T follicular helper cell (primary cell): ENCODE measurements at places on chromosomes 13 and 19.

GRCh38 chr19:39031368-39032062 is 834 bp downstream of the FBXO27 start:
- peak; percentile 51 for DNase-seq

GRCh38 chr13:76955193-76955592 is 6.9 kb downstream of the ACOD1 start:
- DNase-seq: no peak

DNA sequence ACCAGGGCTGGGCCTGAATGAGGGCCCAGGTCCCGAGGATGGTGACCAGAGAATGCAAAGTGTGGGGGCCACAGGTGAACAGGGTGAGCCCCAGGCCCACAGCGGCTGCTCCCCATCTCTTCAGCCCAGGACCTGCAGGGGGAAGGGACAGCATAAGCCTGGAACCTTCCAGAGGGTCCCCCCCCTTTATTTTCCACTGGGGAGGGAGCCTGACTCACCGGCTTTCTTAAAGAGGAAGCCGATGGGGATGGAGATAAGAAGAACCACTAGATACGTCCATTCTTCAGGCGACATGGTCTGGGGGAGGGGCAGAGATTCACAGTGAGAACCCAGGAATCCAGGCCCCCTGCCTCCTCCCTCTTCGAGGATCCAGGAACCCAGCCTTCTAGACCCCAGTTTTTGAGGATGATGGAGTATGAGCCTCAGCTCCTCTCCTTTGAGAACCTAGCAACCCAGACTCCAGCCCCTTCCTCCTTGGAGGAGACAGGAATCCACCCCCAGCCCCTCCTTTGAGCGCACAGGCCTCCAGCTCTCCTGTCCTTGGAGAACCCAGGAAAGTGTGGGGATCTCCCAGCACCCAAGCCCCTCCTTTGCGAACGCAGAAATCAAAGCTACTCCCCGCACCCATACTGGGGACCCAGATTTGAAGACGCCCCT is 1.0 kb downstream of the MBOAT7 start:
- peak; percentile 44 for DNase-seq

DNA sequence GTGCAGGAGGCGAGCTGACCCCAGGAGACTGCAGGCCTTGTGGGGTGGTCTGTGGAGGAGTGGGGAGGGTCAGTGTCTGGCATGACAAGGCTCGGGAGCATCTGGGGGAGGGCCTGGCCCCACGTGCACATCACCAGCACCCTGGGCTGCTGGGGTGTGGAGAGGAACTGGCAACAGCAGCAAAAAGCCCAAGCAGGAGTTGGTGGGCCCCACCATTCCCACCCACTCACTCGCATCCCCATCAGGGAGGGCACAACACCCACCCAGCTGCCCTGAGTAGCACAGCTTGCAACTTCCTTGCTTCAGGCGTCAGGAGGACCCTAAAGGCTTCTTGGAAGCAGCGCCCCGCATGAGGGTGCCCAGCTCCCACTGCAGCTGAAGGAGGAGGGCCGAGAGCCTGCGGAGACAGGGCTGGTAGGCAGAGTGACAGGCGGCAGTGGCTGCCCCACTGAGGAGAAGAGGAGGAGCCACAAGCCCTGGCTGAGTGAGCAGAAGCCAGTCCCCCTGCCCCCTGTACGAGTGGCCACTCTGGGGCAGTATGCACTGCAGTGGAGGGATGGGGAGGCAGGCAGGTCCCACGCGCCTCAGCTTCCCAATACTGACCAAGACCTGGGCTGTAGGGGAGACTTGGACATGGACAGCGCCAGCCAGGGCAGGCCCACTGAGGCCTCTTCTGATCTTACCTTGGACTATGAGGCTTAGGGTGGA is 26.5 kb downstream of the ELL start:
- DNase-seq: no peak

GRCh38 chr13:97255515-97256021 is 33.4 kb downstream of the MBNL2 start:
- DNase-seq: no peak

- DNase-seq: peak; percentile 65
Measured at GRCh38 chr19:41541990-41542584, 33.9 kb upstream of the CEACAM21 start.

DNA sequence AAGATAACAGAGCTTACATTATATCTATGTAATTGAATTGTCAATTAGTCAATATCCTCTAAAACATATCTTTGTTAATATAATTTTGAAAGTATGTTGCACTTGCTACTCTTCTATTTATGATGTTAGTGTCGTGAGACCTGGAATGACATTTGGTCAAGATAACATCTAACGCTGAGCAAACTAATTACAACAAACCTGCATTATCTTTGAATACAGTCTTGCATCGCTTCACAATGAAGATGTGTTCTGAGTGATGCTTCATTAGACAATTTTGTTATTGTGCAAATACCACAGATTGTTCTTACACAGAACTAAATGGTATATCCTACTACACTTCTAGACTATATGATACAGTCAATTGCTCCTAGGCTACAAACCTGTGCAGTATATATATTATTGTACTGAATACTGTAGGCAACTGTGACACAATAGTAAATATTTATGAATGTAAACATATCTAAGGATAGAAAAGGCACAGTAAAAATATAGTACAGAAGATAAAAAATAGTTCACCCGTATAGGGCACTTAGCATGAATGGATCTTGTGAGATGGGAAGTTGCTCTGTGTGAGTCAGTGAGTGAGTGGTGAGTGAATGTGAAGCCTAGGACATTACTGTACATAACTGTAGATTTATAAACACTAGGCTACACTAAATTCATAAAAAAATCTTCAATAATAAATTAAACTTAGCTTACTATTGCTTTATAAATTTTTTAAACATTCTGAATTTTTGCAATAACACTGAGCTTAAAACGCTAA is 1773.8 kb downstream of the PCDH9 start:
- DNase-seq: no peak

- no peak for DNase-seq
Measured at GRCh38 chr13:33583398-33583797, 234.6 kb upstream of the RFC3 start.

- no peak for DNase-seq
Measured at GRCh38 chr19:38719761-38720558, 24.3 kb downstream of the CAPN12 start.

GRCh38 chr19:14480700-14481079 is 5.5 kb upstream of the PTGER1 start:
- no peak for DNase-seq

DNA sequence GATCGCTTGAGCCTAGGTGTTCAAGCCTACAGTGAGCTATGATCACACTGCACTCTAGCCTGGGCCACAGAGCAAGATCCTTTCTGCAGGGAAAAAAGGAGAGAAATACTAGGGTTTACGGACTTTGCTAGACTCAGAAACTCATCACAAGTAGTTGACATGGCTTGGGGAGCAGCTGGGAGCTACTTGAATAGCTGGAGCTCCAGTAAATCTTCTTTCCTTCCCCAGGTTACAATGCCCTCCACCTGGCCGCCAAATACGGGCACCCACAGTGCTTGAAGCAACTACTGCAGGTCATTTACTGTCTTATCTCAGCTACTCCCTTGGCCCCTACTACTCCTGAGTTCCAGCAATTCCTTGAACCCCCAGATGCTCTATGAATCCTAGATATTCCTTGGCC is 19.3 kb downstream of the ANKRD24 start:
- DNase-seq: no peak

GRCh38 chr13:40087091-40088002 is 431.9 kb downstream of the COG6 start:
- no peak for DNase-seq

- no peak for DNase-seq
Measured at GRCh38 chr19:53132141-53132991, at the start of gene ZNF415. Gene ZNF415, minus strand, starts transcription at chr19:53132910. Its CDS starts 10,234 bp downstream, at chr19:53122676.

GRCh38 chr19:10763828-10764339 is 46.0 kb downstream of the DNM2 start:
- no peak for DNase-seq

DNA sequence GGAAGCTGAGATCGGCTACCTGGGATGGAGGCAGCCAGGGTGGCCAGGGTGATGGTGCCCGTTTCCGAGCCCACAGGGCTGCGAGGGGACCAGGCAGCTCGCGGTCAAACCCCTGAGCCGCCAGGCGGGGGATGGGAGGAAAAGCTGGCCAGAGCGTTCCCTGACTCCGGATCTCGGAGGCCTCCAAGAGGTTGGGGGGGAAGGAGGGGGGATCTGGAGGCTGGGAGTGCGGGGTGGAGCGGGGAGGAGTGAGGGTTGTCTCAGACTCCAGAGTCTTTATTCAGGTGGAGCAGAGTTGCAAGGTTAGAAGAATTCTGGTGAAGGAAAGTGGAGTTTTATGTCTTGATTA is 1.1 kb downstream of the CACNG7 start:
- no peak for DNase-seq

DNA sequence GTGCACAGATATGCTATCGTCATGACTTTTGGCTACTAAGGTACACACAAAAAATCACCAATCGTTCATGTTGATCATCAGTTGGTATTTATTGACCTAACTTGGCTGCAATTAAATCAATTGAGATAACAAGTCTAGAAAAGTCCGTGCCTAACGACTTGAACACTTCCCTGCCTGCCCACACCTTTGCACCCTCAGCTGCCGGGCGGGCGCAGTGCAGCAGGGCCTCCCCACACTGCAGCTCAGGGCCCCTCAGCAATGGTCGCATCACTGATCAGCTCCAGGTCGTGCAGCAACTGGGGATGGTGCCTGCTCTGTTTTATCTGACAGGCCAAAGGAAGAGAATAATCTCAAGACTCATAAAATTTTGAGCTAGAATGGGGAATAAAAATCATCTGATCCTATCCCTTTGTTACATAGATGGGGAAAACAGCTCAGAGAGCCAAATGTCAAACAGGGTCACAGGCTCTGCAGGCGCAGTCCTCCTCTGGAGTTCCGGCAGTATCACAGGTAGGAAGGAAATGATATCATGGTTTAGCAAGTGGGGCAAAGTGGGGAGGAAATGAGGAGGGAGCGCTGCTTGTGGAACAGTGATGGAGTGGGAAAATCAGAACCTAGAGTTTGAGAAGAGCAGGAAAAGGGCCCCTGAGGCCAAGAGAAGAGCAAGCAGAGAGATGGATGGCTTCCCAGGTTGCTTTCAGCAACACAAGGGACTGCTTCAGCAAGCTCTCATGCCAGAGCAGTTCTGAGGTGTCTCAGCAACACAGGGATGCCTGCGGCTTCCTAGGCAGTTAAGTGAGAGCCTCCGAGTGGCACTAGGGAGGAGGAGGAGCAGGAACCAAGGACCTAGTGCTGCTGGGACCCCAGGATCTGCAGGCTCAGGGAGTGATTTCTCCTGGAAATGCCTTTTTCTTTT is 57.5 kb downstream of the SLC7A1 start:
- DNase-seq: no peak
